Fibroblast of skin of left biceps (primary cell): ENCODE measurements at places on chromosomes 16 and 17.

GRCh38 chr17:14481664-14482063, 180.8 kb downstream of the HS3ST3B1 start:
- no peak for DNase-seq

DNA sequence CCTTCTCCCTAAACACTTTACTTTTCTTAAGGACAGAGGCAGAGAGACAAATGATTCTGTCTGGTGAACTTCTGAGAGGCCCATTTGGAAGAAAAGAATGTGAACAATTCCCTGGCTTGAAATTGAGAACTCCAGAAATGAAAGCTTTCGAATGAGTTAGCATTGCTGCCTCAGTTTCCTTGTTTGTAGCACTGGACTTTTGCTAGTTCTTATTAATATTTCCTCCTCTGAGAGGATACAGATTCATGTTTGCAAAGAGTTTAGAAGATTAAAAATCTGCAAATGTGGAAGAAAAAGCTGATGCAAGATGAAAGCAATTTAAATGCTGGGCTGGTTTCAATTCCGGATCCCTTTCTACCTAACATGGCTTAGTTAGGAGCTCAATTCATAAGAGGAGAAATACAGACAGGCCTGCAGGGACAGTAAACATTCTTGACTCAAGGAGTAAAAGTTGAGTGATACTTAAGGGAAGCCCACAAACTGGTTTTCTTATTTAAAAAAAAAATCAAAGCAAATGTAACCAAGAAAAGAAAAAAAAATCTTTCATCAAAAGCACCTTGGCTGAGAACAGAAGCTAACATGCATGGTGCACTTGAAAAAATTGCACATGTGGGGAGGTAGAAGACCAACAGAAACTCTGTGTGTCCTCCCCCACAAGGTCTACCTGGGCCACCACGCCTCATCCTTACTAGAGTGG, 27.1 kb downstream of the HNF1B start:
- no peak for DNase-seq

DNA sequence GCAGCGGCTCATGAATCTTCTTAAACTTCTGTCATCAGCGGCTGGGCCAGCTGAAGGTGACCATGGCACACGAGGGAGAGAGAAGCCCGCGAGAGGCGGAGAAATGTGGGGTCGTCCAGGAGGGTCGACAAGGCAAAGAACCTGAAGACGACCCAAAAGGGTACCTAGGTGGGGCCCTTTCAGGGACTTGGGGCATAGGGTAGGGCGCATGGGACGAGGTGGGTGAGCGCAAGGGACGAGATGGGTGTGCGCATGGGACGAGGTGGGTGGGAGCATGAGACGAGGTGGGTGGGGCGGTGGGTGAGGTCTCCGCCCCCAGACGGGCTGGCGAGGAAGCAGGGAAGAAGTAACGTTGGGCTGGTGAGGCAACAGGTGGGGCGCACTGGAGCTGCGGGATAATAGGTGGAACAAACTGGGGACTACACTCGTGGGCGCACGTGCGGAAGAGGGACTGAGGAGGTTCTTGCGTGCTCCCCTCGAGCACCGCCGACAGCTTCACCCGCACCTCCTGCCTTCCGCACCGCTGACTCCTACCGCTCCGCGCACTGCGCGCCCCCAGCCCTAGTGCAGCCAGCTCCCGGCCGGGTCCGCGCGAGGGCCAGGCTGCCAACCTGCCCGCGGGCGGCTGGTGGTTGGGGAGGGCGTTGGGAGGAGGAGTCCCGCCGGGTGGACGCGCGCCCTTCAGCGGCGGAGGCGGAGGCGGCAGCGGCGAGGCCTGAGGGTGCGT, 23.2 kb upstream of the CRYM start:
- DNase-seq, result no peak

- no peak for DNase-seq
Observed at GRCh38 chr16:17278988-17279387, 191.8 kb downstream of the XYLT1 start.

DNA sequence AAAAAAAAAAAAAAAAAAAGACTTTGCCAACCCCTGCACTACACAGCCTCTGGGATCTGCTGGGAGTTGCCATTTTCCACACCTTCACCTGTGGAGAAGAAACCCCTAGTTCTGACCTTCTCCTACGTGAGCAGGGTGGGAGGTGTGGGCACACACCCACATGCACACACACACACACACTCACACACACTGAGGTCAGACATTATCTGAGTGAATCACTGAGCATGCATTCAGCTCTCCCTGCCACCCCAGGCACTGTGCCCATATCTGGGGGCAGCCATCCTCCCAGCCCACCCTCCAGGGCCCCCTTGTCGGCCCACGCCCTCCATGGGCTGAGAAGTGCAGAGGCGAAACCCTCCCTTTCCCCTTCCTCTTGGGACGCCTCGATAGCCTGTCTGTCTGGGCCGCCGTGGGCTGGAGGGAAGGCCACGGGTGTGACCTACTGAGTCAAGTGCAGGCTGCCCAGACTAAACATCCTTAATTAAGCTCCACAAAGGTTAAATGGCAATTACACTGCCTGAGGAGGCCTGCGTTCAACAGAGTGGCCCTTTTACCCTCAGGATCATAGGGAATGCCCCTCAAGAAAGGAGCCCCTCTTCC, 143.8 kb downstream of the C16orf95 start:
- no peak for DNase-seq

DNA sequence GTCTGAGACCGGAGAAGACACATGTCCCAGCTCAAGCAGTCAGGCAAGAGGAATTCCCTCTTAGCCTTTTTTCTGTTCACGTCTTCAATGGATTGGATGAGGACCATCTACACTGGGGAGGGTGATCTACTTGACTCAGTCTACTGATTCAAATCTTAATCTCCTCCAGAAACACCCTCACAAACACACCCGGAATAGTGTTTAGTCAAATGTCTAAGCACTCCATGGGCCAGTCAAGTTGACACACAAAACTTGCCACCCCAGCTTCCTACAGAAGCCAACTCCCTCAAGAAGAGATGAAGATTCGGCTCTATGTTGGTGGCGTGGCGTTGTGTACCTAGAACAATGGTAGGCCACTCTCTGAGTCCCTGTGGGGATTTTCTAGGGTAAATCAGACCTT, 22.5 kb upstream of the NKD1 start:
- no peak for DNase-seq

DNA sequence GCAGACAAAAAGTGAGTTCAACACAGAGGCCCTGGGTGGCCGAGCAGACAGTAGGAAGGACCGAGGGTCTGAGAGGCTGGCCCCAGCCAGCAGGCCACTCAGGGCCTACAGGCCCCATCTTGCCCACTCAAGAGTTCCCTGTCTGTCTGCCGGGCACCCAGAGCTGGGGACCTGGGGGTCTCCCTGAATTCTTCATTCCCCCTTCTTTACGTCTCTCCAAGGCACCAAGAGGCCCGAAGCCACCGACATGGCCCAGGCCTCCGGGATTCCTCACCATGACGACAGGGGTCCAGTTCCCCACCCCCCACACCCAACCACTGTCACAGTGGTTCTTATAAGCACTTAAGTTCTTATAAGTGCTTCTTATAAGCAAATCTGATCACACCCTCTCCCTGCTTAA, 49.2 kb downstream of the NOS2 start:
- no peak for DNase-seq

GRCh38 chr16:49460786-49461470, 87.3 kb downstream of the C16orf78 start:
- DNase-seq, result no peak
